ENCODE measurements at places on chromosomes 12 and 14.
A peak's percentile ranks its signal among the peaks of the same experiment; 100 is the strongest.

GRCh38 chr12:104022786-104023185 lies 27.2 kb downstream of the GLT8D2 start:
- no peak for DNase-seq

DNA sequence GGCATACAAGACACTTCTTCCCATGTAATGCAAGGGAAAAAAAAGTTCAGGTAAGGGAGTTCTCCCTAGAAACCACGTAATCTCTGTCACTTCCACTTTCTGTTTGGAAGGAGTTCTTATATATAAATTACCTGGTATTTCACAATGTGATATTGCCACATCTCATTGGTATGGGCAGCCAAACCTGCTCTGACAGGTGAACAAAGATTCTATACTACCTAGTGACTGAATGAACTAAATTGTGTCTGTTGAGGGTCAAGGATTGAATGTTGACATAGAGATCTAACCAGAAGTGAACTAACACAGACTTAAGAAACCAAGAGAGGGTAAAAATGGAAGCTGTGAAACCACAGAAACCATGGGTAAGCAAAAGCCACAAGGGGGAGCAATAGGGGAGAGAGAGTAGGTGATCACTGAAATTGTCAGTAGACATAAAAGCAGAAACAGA lies 161.3 kb downstream of the RPL10L start:
- DNase-seq = no peak

- peak; percentile 14 for DNase-seq
Measured at GRCh38 chr12:14275886-14276285, 89.6 kb upstream of the ATF7IP start.

GRCh38 chr14:66508547-66508845 lies 549 bp downstream of the GPHN start:
- DNase-seq = no peak

DNA sequence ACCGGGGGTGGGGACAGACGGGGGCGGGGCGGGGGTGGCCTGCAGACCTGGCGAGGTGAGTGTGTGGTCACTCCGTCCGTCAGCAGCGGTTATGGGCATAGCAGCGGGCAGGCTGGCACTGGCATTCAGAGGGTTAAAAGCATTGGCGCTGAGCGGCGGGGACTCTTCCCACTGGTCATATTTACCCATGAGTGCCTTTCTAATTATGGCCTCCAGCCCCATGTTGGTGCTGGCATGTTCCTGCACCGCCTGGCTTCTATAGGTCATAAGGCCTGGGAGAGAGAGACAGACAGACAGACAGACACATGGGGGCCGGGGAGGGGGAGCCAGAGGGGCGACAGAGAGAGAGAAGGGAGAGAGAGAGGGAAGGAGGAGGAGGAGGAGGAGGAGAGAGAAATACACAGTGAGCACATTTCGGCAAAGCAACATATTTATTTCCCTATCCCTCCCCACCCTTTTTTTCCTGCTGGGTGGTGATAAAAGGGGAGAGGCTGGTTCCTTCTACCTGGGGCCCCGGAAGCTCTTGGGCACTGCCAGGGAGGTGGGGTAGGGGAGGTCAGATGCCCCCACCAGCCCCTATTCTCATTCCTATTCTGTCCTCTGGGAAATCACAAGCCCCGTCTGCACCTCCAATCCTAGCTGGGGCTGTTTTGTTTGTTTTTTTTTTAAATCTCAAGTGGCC lies 32.6 kb downstream of the RFLNA start:
- no peak for DNase-seq

DNA sequence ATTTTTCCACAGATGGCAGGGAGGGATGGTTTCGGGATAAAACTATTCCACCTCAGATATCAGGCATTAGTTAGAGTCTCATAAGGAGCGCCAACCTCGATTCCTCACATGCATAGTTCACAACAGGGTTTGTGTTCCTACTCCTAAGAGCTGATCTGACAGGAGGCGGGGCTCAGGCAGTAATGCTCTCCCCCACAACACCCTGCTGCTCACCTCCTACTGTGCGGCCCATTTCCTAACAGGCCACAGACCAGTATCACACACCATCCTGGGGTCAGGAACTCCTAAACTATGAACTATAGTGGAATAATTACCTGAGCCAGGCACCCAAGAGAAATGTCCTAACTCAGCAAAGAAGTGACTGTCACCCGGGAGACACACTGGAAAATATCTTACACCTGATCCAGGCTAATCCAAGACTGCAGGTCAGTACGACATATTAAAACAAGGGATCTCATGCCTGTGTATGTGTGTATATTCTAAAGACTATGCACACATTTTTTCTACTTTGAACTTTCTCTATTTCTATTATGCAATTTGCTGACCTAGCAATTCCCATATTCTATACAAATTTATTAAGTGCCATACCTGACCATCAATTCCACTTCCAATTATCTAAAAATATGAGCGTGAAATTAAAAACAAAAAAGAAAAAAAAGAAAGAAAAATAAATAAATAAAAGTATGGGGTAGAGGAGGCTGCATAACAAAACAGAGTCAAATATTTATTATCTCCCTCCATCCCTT lies 4.7 kb downstream of the NAA25 start:
- no peak for DNase-seq

DNA sequence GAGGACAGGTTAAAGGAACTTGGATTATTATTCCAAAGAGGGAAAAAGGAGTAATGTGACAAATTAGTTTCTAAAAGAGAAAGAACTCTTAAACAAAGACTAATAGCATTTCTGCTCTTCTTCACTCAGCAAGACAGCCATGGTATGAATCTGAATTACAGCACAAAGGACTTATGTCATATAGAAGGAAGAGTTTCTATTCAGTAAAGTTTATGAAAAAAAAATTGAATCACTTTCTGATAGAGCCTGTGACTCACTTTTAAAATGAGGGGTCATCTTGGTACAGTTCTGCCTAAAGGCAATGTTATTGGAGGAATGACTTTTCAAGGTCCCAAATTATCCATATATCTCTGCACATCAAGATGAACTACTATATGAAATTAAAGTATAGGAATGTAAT lies 101.7 kb downstream of the DUSP6 start:
- no peak for DNase-seq

DNA sequence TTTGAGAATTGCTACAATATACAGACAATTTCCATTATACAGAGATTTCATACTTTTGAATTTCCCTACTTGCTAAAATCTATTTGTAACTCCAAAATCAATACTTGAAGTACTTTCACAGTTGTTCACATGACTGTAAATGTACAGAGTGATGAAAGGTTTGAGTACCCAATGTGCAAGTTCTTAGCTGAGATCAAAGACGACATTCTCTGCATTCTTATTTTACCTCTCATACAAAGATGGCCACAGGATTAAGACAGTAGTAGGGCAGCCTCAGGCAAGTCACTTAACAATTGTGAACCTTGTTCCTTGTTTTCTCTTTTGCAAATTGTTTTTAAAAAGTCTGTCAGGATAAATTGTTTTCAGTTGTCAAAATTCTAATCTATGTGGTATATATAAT lies 255.9 kb upstream of the KITLG start:
- no peak for DNase-seq

GRCh38 chr14:65847075-65847847 lies 434.7 kb downstream of the FUT8 start:
- DNase-seq = peak; percentile 91

DNA sequence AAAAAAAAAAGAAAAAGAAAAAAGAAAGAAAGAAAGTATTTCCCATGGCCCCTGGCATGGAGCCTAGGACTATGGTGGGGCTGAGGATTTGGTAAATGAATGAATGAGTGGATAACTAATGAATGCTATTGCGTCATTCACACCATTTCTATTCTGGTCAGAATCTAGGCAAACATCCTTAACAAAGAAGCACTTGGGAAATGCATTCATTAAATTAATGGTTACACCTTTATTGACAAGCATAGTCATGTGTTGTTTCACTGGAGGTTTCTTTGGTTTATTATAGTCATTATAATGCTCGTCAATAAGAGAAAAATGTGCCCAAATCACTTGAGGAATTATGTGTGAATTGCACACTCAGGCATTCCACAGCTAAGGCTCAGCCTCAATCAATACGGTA lies 13.6 kb upstream of the AQP2 start:
- no peak for DNase-seq

DNA sequence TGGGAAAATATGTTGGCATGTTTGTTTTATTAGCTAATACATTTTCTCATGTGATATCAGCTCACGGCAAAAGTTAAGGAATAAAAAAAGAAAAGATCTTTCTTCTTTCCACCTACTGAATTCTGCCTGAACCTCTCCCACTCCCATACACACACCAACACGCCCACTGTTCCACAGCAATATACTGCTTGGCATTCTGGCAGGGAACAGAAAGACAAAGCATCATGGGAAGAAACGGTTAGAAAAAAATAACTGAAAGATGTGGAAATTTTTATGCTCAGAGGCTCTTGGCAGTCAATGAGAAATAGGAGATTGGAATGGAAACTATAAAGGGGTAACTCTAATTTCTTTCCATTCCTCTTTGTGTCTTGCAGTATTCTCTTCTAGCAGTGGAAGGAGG lies 268.5 kb downstream of the FOXG1 start:
- DNase-seq = no peak

DNA sequence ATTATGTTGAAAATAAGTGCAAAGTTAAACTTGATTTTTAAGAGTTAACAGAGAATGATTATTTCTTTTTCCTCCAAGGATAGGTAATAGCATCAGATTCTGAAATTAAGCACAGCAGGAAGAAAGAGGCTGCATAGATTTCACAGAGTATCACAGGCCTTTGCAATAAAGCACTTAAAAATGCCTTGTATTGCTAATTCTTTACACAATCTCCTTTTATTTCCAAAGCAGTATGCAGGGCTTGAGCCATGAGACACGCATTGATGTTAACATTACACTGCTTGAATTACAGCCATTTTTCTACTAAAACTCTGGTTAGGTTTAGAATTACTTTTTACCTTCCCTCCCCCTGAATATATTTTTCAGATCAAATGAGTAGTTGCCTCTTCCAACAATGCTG lies 398.3 kb downstream of the BCAT1 start:
- no peak for DNase-seq

- DNase-seq = no peak
Measured at GRCh38 chr12:96218989-96219678, 25.0 kb downstream of the ELK3 start.

DNA sequence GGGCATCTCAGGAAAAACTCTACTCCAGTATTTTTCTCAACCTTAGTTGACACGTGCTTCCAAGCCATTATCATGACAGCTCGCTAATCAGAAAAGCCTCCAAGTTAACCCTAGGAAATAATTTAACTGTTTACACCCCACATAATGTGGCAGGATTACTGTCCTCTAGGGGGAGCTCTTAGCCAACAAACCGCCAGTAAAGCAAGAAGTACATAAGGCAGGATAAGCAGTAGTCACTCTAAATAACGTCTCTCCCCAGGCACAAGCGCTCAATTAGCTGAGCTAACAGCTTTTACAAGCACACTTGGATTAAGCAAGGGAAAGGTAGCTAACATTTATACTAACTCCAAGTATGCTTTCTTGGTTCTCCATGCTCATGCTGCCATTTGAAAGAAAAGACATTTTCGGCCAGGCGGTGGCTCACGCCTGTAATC lies 22.8 kb downstream of the APOBEC1 start:
- DNase-seq = no peak

All from central memory CD4-positive, alpha-beta T cell (primary cell).